ENCODE measurements at places on chromosomes 7 and 10.

GRCh38 chr7:44218418-44219201, 17.8 kb downstream of the YKT6 start:
- DNase-seq, result no peak

DNA sequence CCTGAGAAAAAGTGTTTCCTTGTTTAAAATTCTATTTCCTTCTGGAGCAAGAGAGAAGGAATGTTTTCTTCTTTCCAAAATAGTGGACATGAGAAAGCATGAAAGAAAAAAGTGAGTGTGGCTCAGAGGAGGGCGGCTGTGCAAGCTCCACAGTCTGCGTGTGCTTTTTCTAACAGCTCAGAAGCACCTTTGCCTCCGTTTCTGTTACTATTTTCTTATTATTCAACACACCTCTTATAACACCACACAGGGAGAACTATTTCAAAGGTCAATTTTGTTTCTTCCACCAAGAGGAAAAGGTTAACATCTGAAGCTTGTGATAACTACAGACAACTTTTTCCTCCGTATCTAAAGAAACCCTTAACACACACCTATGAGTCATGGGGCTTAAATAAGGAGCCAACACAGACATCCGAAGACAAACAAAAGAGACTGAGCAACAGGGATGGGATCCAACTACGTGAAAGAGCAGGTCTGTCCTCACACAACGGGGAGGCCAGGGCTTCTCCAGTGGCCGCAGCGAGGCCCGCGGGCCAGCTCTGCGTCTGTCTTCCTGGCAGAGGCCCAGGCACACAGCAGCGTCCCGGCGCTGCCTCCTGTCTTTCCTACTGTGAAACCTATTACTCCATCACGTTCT, 36.2 kb upstream of the NCAPG2 start:
- DNase-seq, result no peak

- DNase-seq, result no peak
Measured at GRCh38 chr7:143908120-143908519, 6.1 kb upstream of the TCAF1 start.

GRCh38 chr7:14380881-14381280, 391.4 kb upstream of the ETV1 start:
- DNase-seq, result no peak

DNA sequence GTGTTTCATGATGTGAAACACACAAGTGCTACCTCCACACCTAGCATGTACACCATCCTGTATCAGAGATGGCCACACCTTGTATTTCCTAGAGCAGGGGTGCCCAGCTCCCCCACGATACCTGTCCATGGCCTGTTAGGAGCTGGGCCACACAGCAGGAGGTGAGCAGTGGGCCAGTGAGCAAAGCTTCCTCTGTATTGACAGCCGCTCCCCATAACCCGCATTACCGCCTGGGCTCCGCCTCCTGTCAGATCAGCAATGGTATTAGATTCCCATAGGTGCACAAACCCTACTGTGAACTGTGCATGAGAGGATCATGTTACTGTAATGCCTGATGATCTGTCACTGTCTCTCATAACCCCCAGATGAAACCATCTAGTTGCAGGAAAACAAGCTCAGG, 145.6 kb upstream of the RNF32 start:
- DNase-seq, result no peak

DNA sequence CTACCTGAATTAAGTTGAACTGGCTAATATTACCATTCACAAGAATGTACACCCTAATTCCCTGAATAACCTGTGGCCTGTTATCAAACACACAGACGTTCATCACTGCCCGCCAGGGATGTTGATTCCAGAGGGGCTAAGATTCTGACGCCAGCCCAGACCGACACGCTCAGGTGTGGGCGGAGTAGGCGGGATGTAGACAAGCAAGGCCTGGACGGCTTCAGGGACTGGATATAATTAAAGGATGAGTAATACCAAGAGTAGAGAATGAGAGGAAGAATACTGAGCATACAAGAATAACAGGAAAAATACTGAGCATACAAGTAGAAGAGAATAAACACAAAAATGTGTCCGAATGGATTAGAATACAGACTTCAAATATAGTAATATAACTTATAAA, 29.0 kb downstream of the CUBN start:
- DNase-seq, result no peak

DNA sequence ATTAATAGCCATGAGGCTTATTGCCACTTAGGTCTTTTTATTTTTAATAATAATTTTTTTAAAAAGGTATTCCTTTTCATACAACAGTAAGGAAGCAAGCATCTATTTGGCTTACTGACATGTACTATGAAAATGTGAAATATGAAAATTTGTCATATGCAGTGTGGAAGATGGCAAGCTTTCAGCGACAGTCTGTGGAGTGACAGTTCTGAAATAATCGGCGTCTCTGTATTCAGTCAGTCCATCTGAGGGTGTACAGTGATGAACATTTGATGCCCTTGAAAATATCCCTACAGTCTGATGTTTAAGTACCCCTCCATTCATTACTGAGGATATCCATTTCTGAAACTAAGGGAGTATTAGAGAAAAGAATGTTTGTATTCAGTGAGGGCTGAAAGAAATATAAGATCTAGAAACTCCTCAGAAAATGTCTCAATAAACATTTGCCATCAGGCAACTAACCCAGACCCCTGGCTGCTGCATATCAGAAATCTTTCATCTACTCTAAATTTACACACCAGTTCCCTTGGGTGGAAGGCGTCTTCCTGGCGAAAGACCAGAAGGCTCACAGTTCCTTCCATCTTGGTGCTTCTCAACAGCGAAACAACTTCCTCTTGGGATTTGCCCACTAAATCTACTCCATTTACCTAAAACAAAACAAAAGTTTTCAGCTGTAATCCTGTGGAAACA, 440.6 kb downstream of the PARD3 start:
- DNase-seq, result no peak

- no peak for DNase-seq
Measured at GRCh38 chr10:26430641-26431163, 7.4 kb upstream of the APBB1IP start.

DNA sequence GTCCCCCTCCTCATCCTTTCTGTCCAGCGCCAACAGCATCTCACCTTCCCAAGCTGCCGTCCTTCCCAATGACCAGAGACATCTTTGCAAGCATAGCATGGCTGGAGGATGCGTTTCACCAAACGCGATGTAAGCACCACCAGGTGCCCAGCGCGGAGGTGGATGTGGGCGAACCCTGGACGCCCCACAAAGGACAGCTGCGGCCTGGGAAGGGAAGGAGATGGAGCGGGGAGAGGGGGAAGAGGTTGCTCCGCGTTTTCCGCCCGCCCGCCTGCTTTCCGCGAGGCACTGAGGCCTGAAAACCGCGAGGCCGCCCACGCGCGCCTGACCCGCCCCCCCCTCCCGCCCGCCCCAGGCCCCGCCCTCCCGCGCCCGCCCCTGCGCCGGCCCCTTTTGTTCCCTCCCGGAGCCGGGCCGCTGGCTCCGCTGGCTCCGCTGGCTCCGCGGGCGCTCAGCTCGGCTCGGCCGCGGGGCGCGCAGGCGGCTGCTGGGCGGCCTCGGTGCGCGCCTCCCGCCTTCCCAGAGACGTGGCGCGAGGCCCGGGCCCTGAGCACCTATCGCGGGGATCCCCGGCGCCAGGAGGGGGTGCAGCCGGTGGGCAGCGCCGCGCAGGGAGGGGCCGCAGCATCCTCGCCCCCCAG, at the start of gene CLIP2:
Gene CLIP2 (plus strand): TSS at position 390 of the 641 bp plus-strand sequence. CDS start 28,140 bp downstream, outside the sequence.
- peak; percentile 66 for DNase-seq

GRCh38 chr7:50466815-50467585, 16.9 kb upstream of the FIGNL1 start:
- no peak for DNase-seq

GRCh38 chr7:70434376-70434775, 697.6 kb upstream of the GALNT17 start:
- DNase-seq, result no peak

DNA sequence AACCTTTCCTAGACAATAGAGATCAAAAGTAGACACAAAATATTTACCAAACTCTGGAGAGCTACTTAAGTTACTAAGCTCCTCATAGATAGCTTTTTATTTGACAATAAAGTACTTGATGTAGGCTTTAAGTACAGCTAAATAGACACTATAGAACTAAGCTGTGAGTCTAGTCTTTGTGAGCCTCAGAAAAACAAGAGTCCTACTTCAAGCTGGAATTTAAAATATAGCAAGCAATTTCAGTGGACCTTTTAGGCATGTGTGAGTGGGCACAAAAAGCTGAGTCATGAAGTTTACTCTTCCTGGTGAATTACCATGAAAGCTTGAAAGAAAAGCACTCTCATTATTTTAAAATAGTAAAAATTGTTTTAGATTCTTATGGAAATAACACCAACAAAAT, 76.1 kb downstream of the ADD3 start:
- no peak for DNase-seq

- no peak for DNase-seq
Measured at GRCh38 chr7:26592011-26592410, 272.4 kb downstream of the SKAP2 start.

- no peak for DNase-seq
Measured at GRCh38 chr10:101054351-101054750, 7.4 kb upstream of the KAZALD1 start.

DNA sequence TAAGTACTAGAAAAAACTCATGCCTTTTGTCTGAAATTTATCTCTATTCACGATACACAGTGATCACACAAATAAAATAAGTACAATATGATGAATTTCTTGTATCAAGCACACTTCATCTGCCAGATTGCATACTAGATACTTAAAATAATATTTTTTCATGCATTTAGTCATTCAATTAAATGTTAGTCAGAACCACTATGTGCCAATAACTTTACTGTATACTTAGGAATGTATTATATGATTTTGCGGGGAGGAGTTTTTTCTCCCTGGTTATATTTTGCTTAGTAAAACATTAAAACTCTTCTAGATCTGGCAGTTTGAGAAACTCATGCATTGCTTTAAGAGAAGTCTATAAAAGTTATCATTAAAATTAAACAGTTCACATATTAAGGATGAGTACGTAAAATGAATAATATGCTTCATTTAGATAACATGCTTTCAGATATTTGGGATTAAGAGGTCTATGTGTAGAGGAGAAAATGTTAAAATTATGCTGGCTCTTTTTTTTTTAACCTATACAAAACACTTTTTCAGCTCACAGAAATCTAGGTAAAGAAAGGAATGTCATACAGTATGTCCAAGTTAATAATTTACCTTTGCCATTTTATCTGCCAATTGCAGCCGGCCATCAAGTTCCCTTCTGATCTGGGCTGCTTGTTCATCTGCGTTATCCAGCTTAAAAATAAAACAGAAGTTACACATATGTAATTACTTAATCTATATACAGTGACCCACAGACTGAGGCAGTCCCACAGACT, 70.1 kb downstream of the RNF133 start:
- DNase-seq, result no peak

DNA sequence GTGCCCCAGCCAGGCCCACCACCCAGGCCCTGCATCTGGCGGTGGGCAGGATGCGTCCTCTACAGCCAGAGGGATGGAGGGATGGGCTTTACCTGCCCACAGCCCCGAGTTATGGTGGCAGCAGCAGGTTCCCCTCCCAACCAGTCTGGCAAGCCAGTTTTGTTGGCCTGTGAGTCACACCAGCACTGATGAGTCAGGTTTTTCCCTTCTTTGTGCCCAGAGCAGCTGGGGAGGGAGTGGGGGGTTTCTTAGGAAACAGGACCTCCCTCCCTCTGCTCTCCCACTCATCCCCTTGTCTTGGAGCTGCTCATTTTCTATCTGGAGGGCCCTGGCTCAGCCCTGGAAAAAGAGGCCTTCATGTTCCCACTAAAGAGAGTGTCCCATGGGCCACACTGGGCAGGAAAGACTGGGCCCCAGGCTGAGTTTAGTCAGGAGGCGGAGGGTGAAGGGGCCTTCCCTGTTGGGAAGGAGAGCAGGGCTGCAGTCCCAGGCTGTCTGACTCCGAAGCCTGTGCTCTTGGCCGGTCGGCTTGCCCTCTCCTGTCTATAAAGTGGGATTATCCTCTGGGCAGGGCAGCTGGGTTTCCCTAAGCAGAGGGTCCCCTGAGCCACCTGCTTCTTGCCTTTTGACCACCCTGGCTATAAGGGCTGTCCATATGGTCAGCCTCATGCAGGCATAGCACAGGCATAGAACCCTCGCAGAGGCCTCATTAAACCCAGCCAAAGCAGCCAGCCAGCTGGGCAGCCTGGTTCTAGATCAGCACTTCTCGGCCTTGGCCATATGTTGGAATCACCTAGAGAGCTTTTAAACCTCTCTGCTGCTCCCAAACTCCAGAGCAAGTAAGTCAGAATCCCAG, 30.2 kb upstream of the ANKRD2 start:
- no peak for DNase-seq

DNA sequence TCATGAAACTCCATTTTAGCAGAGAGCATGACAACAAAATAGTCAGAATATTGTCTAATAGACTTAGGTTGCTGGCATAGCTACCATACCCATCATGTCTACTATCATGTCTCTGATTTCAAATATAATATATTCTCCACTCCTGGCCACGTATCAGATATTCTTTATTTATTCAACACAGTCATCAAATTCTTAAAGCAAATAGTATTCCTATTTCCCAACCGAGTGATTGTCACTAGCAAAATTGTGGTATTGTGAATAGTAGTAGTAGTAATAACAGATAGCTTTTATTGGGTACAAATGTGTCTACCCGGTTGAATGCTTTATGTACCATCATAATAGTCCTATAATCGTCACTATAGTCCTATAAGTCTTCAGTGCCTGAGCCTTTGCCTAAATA, 918.6 kb downstream of the KCNMA1 start:
- DNase-seq, result no peak

GRCh38 chr7:24290004-24290641, 6.1 kb downstream of the NPY start:
- peak; percentile 14 for DNase-seq

DNA sequence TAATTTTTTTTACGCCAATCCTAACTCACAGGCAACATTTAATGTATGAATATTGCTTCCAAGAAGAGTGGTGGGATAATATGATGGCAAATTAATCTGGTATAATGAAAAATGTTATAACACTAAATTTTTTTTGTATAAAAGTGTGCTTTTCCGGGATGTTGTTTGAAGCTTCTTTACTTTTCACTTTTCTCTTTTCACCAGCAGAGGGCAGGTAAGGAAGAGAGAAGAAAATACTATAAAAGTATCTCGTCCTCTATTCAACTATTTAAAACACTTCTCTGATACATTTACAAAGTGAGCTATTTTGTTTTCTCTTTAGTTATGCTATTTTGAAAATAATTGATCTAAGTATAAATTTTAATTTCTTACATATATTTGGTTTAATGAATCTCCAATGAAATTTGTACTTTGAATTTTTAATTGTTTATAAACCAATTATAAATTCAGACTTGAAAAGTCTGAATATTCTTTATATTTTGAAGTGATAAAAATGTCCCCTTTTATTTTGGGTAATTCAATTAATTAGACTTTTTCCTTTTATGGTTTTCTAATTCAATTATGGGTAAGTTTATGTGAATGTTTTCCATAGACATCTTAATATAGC, 20.7 kb upstream of the CFTR start:
- DNase-seq, result no peak

GRCh38 chr7:18144166-18144565, 116.5 kb upstream of the PRPS1L1 start:
- no peak for DNase-seq

GRCh38 chr7:149580328-149580727, 82.7 kb upstream of the ZNF746 start:
- DNase-seq, result no peak

- DNase-seq, result no peak
Measured at GRCh38 chr7:96061009-96061408, 260.9 kb downstream of the SLC25A13 start.

- DNase-seq, result no peak
Measured at GRCh38 chr10:61812920-61813319, 88.6 kb upstream of the ARID5B start.

- DNase-seq, result no peak
Measured at GRCh38 chr7:102427019-102427405, 6.4 kb upstream of the ORAI2 start.
